ENCODE measurements at places on chromosomes 1 and 21.

DNA sequence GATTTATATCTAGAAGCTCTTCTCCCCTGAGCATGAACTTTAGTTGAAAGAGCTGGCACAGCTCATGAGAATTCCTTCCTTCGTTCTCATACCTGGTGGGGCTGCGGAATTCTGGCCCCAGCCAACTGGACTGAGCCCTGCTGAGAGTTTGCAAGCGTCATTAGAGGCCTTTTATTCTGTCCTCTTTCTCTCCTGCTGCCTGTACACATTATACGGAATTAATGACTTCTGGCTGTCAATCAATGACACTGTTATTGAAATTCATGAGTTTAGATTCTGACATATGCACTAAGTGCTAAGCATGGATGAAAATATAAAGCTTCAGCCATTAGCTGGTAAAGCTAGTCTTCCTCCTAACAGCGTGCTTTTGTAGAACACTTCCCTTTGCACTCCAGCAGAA, 27.5 kb downstream of the KAZN start:
- no peak for DNase-seq

DNA sequence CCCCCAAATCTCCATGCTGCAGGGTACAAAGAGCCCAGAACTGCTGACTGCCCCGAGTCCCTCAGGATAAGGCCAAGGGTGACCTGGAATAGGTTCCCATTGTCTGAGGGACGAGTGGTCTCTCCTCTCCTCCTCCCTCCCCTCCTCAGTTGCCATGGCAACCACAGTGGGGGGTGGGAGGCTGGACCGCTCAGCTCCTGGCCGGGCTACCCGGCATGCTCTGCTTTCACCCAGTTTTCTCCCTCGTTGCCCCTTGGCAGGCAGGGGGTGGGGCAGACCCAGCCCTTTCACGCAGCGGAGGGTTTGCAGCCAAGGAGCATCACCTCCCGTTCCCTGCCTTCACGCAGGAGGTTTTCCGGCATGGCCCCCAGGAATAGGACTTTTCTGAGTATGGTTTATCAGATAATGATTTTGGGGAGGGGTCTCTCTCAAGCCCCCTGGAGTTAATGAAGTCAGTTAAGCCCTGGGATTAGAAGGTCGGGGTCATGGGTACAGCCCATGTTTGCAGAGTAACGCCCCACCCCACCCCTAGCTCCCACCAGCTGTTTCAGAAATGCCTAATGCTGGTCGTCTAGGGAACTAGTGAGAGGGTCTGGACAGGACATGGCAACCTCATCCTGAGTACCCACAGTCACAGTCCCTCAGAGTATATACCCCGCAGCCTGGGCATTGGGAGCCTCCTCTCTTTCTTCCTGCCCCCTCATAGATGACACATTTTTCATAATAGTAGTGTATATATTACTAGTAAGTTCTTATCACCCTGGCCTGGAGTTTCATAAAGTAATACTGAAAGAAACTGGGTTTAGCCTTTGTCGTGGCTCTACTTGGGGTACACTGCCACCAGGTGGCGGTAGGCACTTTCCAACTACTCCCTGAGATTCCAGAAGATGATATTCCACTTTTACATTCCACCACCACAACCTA, 20.7 kb downstream of the C1QB start:
- peak; percentile 15 for DNase-seq

- no peak for DNase-seq
These were observed 84.4 kb downstream of the ADARB1 start for GRCh38 chr21:45158491-45159423.

DNA sequence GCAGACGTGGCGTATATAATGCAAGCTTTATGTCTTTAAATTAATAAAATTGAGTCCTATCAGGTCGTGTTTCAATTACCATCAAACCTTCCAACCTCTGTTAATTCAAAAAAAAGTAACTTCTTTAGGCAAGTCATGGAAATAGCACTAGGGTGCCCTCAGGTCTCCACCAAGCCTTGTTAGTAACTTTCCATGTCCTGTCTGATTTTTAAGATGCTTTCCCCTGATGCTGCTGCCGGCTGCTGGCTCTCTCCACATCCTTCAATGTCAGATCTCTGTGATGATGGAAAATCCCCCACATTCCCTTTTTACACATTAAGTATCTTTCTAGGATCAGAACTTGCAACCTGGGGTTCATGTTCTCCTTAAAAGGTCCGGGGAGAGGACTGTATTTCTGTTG, 3.0 kb downstream of the ERG start:
- no peak for DNase-seq

GRCh38 chr1:187894349-187894748, 1065.6 kb downstream of the PLA2G4A start:
- DNase-seq, result no peak

DNA sequence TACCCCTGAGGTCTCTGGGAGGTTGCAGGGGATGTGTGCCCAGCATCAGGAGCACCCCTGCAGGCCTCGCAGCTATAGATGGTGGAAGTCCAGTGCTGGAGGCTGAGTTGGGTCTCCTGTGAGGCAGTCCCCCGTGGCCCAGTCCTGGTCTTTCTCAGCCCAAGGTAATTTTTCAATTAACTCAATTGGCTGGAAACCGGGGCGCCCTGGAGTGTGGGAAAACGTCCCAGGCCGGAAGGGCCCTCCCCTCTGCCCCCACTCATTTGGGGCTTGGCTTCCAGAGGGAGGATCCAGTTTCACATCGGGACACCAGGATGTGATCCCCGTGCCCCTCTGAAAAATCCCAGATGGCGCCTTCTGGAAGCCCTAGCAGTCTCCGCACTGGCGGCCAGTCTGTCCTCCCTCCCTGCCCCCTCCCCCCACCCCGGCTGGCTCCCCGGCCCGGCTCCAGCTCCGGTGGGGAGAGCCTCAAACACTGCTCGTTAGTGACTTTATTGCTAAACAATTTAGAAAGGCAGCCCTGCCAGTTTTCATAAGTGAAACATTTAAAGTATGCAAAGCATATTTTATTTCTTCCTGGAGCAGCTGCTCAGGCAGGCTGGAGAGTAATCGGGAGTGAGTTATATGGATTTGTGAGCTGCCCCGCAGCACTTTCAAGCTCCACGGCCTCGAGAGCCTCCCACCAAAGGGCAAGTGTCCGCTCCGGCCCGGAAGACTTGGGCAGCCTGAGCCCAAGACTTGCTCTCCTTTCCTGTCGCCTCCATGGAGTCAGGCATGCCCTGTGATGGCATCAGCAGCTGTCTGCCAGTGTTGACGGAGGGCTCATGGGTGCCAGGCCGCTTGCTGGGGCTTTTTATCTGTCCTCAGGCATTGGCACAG, 208.2 kb upstream of the TMEM51 start:
- peak; percentile 96 for DNase-seq

DNA sequence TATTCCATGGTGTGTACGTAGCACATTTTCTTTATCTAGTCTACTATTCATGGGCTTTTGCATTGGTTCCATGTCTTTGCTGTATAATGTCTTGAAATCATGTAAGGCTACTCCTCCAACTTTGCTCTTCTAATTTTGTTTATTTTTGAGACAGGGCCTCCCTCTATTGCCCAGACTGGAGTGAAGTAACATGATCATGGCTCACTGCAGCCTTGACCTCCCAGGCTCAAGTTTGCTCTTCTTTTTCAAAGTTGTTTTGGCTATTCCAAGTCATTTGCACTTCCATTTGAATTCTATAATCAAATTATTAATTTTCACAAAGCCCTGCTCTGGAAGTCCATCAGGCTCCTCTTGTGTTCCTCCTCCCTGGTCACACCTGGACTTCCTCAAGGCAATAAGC, 90.2 kb upstream of the SGIP1 start:
- no peak for DNase-seq

GRCh38 chr1:91997607-91998195, 32.1 kb upstream of the EPHX4 start:
- DNase-seq, result peak; percentile 26

DNA sequence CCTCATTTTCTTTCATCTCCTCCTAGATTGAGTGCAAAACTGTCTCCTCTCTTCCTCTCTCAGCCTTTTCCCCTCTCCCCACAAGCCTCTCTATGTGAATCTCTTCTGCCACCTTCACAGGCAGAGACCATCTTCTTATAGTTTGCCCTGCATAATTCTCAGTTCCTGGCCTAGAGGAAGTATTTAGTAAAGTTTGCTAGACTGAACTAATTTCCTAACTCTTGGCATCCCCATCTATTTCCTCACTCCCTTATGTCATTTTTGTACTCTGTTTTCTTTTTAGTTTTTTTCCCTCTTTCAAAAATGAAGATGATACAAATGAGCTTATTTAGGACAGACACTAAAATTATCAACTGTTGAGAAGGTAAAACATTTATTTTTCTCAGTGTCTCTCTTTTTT, 66.0 kb downstream of the XCL2 start:
- no peak for DNase-seq

- no peak for DNase-seq
These were observed 32.1 kb downstream of the GJA4 start for GRCh38 chr1:34824817-34825454.

- no peak for DNase-seq
These were observed 249.1 kb upstream of the PTBP2 start for GRCh38 chr1:96472471-96472870.

DNA sequence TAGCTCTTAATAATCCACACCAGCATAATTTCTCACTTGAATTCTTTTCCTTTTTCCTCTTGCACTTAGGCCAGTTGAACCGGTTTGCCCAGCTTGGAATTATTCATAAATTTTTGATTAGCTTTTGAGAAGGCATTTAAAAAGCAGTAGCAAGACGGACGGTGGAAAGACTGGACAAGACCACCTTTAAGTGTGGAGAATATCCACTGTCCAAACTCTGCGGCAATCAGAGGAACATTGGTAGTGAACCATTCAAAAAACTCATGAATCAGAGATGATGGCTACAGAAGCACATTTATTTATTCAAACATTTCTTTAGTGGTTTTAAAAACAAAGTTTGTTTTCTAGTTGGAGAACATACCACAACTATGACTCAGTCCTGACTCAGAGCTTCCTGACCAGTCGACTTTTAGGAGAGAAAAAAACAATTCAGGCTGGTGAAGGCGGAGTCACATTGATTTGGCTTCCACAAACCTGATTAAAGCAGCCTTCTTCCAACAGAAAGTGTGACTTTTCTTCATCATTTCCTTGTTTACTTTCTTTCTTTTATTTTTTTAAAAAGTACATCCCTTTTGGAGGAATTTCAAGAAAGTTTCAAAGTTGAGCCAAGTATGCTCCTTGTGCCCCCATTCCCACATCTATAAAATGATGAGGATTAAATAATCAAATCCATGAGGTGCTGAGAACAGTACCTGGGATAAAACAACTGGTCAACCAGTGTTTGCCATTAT, 128.8 kb downstream of the ADSS2 start:
- DNase-seq, result peak; percentile 4

DNA sequence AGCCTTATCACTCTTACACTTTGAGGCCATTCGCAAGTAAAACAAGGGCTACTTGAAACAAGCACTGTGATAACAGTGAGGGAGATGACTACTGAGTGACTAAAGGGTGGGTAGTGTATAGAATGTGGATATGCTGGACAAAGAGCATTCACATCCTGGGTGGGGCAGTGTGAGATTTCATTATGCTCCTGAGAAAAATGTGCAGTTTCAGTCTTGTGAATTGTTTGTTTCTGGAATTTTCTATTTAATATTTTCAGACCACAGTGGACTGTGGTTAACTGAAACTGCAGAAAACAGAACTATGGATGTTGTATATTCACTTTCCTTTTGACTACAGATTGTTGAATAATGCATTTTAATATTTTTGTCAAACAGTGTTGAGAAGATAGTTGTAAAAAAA, 25.1 kb upstream of the B3GALT2 start:
- no peak for DNase-seq

- no peak for DNase-seq
These were observed 58.3 kb upstream of the IFFO2 start for GRCh38 chr1:19014765-19015164.

DNA sequence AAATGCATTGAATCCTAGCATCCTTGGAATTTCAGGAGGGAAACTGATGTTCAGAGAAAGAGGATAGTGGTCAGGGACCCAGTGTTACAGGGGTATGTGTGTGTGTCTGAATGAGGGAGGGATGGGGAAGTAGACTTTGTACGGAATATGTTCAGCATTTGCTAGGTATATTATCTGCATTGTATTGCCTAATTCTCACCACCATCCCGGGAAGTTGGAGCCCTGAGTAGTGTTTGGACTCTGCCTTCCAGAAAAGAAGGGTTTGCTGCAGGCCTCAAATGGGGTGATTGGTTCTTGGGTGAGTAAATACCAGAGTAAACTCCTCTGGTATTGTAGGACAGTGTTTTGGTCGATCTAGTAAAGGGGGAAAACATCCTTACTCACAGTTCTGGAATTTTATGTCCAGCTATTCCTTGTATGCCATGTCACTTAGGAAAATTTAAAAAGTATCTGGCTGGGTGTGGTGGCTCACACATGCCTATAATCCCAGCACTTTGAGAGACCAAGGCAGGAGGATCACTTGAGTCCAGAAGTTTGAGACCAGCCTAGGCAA, 7.1 kb upstream of the ZNF496 start:
- DNase-seq, result no peak

GRCh38 chr1:39326836-39327235, 122.3 kb downstream of the MACF1 start:
- DNase-seq, result no peak

- no peak for DNase-seq
These were observed 10.6 kb upstream of the AIRE start for GRCh38 chr21:44275041-44275440.

GRCh38 chr1:245881767-245882391, 625.2 kb downstream of the SMYD3 start:
- DNase-seq, result no peak

DNA sequence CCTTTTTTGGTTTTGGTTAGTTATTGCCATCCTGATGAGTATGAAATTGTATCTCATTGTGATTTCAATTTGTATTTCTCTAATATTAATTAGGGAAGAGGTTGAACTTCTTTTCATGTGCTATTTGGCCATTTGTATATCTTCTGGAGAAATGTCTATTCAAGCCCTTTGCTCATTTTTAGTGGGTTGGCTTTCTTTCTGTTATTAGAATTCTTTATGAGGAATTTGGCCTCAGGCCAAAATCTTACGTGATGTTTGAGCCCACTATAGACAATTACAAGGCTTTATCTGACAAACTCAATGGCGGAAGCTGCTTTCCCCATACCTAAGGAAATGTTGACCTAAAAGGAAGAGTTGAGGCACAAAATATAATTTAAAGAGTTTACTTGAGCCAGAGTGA, 32.9 kb downstream of the IVNS1ABP start:
- no peak for DNase-seq

GRCh38 chr1:214067397-214067796, 79.6 kb downstream of the PROX1 start:
- DNase-seq, result peak; percentile 73

GRCh38 chr1:17869815-17870214, 114.7 kb downstream of the ACTL8 start:
- no peak for DNase-seq

GRCh38 chr1:11705596-11705995, 14.1 kb downstream of the DRAXIN start:
- DNase-seq, result no peak

DNA sequence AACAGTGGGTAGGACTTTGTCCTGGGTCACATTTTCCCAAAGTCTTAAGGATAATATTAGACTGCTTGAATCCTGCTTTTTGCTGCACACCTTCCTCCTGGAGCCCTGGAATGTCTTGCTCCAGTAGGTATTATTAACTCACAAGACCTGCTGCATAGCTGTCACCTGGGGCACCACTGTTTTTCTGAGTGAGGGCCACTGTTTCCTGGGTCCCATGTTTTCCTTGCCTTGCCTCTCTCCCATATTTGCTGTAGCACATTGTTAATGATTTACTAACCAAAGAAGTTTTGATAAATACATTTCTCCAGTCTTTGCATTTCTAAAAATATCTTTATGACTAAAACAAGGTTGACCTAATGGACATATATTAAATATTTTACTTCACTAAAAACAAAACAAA, 22.5 kb upstream of the FCAMR start:
- no peak for DNase-seq
